ENCODE measurements at places on chromosomes 6 and 20.

DNA sequence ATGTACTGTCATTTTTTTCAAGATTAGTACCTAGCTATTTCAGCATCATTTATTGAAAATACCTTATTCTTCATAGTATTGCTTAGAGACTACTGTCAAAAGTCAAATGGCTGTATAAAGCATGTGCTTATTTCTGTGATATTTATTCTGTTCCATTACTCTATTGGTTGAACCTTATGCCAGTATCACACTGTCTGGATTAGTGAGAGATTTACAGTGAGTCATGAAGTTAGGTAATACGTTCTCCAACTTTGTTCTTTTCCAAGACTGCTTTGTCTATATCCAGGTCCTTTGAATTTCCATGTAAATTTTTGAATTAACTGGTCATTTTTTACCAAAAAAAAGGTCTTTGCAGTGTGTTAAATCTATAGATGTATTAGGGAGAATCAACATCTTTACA, 18.6 kb upstream of the RNF217 start:
- no peak for DNase-seq

DNA sequence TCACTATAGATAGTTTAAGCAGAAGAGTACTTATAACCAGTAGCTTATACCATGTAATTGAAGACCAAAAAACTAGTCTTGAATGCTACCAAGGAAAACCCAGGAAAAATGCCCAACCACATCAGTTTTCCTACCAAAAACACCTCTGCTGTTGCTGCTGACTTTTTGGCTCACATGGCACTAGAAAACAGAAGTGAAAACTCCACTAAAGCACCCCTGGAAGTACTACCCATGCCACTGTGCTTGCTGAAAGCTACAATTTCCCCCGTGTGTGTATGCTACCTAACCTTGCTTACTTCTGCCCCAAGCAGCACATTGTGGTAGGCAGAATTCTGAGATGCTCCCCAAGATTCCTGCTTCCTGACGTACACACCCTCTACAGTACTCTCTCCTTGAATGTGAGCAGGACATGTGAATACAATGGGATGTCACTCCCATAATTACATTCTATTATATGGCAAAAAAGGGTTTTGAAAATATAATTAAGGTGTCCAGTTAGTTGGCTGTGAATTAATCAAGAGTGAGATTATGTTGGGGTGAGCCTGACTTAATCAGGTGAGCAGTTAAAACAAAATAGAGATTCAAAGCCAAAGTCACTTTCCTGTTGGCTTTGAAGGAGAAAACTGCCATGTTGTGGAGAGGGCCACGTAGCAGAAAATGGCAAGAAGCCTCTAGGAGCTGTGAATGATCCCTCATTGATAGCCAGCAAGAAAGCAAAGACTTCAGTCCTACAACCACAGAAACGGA, 209.8 kb upstream of the MARCKS start:
- DNase-seq: no peak

- no peak for DNase-seq
Measured at GRCh38 chr6:148887181-148887580, 140.4 kb downstream of the UST start.

GRCh38 chr6:13420269-13420668, 67.1 kb downstream of the GFOD1 start:
- DNase-seq: no peak

DNA sequence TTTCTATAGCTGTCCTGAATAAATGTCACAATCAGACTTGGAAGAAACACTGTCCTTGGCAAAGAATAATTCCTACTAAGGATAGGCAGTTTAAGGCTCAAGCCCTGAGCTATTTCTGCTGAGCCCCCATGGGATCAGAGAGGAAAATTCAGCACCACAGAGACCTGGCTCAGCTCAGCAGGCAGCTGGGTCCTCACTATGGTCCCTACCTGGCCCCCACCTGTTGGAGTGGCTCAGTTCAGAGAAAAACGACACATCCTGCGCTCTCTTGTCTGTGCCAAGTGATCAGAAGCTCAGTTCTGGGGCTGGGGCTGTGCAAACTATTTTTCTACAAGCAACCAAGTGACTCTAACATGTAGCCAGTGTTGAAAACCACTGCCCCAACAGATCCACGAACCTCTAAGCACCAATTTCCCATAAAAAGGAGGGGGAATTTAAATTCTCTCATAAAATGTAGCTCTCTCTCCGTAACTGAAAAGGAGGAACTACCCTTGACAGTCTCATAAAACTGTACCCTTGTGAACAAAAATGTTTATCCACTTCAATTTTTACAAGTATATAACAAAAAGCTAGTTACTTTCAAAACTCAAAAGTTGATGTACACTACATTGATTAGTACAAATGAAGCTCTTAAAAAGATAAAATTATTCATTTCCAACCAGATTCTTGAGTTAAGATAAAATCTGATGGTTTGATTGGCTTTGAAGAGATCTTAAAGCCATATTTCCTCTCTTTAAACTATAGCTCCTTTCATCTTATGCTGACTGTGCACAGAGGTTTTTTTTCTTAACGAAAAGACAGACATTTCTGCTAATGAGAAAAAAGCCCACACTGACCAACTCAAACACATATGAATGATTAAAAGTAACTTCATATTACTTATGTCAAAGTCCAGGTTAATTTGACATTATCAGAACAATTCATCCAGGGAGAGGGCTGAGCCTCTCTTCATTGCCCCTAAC, 52.0 kb downstream of the KIF13A start:
- DNase-seq: no peak

- DNase-seq: no peak
Measured at GRCh38 chr6:32108094-32108627, 977 bp downstream of the TNXB start.

GRCh38 chr6:145017516-145017915, 717.8 kb downstream of the EPM2A start:
- DNase-seq: no peak

- DNase-seq: no peak
Measured at GRCh38 chr6:23280437-23280836, 711.1 kb downstream of the HDGFL1 start.

DNA sequence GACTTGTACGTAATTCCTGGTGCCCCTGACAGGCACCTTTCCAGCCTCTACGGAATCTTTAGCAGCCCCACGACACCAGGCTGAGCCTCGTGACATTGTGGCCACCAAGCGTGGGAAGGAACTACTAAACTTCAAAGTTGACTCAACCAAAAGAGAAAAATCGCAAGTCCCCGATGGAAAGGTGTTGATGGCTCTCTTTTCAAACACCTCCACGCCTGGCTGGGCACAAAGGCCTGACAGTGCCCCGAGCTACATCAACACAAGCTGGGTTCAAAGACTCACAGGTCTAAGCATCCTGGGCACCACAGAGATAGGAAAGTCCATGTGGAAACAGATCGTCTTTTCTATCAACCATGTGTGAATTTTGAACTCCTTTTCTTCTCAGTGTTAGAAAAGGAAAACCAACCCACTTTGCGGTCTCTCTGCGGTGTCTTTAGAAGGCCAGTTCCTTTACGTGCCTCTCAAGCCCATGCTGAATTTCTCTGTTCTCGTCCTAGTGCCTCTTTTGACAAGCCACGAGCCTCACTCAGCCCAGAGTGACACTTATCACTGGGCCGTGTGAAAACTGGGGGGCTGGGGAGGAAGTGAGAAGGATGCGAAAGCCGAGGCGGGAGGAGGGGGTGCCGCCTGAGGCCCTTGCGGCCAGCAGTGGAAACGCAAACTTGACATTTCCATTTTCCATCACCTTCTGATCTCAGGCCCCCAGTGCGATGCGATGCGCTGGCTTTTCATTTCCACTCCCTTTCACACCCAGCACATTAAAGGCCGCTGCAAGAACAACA, 59.4 kb downstream of the GFOD1 start:
- no peak for DNase-seq

GRCh38 chr6:90938122-90938521, 351.2 kb upstream of the MAP3K7 start:
- DNase-seq: no peak
